ENCODE measurements at places on chromosomes 6 and 20.

- DNase-seq, result no peak
These were observed 20.8 kb downstream of the SLC24A3 start for GRCh38 chr20:19232997-19233794.

DNA sequence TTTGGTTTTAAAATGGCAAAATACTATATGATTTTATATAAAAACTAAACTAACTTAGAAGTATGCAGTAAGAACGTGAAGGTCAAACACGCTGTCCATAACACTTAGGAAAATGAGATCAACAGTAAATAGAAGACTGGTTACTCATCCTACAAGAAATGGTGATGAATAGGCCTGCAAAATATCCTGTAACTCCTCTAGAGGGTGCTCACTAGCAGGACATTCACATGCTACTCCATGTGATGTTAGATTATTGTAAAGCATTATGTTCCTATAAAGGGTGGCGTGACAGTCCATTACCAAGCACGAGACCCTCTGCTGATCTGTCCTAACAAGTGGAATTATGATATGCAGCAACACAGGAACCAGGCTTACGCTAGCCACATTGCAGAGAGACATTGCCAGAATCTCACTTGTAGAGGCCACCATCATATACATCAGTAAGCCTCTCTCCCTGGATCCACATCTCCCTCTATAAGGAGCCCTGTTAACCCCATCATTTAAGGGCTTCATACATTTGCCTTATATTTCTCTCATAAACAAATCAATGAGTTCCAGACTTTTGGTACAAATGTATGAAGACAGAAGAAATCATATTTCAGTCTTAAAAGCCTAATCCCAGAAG lies 18.0 kb upstream of the DEFB129 start:
- no peak for DNase-seq

- DNase-seq, result no peak
These were observed 802.9 kb downstream of the MAFB start for GRCh38 chr20:39885975-39886649.

- DNase-seq, result no peak
These were observed 19.3 kb upstream of the RIMS4 start for GRCh38 chr20:44829688-44830087.

DNA sequence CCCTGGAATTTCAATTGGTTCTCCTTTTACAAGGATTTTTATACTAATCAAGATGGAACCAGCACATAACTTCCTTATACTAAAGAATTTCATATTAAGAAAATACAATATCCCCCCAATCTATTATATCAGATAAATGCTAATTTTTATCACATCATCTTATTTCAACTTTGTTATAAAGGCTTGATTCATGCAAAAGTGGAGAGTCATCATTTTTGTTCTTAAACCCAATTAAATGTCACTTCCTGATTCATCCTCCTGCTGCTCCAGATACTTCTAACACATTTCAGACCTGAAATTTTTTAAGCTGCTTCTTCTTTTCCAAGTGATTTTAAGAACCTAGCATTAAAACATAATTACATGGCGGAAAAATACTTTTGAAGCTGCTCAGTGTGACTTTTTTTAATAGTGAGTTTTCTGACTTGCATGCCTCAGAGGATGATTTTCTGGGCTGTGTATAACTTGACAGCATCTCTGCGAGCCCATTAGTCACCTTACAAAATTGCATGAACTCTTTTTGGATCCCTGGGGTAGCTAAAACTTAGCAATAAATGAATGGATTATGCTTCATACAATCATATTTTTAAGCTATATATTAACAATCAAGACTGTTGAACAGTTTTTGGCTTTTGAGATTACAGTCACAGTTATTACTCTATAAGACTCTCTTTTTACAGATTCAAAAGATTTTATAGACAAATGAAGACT lies 134.1 kb downstream of the ELOVL4 start:
- no peak for DNase-seq

DNA sequence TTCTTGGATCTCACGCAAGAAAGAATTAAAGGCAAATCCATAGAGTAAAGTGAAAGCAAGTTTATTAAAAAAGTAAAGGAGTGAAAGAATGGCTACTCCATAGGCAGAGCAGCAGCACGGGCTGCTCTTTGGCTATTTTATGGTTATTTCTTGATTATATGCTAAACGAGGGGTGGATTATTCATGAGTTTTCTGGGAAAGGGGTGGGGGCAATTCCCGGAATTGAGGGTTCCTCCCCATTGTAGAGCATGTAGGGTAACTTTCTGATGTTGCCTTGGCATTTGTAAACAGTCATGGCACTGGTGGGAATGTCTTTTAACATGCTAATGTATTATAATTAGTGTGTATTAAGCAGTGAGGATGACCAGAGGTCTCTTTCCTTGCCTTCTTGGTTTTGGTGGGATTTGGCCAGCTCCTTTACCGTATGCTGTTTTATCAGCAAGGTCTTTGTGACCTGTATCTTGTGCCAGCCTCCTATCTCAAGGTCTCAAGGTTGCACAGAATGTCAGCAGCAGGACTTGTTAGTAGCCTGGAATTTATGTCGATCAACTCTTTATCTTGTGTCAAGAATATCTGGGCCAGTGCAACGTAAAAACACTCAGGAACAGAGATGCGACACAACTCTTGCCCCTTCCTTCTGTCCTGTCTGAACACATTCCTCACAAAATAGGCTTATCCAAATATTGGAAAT lies 931.4 kb downstream of the QKI start:
- no peak for DNase-seq

DNA sequence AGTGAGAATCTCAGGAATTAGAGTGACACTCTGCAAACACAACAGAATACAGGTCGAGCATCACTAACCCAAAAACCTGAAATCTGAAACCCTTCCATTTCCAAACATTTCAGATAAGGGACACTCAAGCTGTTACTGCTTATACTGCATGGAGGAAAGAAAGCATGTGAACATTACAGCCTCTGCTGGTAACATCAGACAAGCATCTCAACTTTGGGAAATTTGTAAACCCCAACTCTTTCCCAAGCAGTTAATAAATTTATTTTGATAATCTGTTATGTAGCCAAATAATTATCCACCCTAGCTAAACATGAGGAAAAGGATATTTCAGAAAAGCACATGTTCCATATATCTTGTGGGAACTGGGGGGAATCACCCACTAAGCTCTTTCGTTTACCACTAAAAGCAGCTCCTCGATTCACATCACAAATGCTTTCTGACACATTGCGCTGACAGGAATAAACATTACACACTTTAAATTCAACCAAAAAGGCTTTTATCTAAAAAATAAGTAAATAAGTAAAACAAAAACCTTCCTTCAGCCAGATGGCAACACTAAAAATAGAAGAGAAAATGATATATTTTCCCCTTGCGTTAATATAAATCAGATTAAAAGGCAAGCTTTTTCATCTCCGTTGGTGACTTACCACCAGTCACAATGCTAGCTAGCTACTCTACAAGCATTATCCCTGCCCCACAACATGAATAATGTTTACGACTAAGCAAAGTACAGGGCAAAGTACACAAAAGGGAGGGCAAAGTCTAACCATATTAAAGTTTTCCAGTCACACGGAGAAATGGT lies 120.8 kb downstream of the MAP7 start:
- no peak for DNase-seq

DNA sequence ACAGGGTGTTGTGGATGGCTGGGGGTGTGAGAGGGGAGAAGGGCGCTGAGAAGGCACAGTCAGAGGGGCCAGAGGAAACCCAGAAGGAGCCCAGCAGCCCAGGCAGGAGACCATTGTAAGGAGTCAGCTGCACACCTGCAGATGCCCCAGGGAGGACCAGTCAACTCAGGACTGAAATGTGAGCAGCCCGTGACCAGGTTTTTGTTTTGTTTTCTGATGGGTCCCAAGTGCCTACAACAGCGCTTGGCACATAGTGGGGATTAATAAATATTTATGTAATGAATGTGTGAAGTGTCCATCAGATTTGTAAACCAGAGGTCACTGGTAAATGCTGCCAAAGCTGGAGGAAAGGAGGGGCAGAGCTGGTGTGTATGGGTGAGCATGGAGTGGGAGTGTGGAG lies 30.2 kb downstream of the TRAM2 start:
- DNase-seq, result no peak

DNA sequence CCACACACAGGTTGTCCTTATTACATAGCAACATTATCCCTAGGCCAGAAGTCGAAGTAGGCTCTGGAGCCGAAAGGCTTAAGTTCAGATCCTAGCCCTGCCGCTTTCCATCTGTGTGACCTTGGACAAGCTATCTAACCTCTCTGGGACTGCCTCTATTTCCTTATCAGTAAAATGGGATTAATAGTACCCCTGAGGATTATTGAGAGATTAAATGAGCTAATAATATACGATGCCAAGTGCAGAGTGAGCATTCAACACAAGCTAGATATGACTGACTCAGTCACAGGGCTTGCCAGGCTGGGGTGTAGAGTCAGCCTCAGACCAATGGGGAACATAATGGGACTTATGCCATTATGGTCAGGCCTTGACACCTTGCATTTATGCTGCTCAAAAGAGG lies 8.9 kb upstream of the SPATA2 start:
- no peak for DNase-seq

- DNase-seq, result no peak
These were observed 146.1 kb downstream of the TFAP2A start for GRCh38 chr6:10268611-10269310.

DNA sequence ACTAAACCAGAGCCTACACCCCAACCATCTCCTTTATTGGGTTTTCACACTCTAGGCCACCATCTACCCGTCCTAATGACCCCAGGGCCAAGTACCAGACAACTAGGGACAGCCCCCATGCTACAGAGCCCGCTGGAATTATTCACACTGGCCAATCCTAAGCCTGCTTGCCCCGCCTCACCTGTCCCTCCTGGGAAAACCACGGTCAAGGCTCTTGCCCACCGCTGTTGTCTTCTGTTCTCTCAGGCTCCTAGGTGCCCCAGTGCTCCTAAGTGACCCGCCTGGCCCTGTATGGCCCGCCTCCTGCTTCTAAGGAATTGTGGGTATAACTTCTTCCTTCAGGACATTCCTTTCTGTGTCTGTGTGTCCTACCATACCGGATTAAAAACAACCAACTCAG lies 453.4 kb downstream of the CD83 start:
- DNase-seq, result no peak

- no peak for DNase-seq
These were observed 34.2 kb downstream of the PTPRA start for GRCh38 chr20:2907519-2907918.

- no peak for DNase-seq
These were observed 15.1 kb downstream of the PTPRA start for GRCh38 chr20:2888224-2888955.

DNA sequence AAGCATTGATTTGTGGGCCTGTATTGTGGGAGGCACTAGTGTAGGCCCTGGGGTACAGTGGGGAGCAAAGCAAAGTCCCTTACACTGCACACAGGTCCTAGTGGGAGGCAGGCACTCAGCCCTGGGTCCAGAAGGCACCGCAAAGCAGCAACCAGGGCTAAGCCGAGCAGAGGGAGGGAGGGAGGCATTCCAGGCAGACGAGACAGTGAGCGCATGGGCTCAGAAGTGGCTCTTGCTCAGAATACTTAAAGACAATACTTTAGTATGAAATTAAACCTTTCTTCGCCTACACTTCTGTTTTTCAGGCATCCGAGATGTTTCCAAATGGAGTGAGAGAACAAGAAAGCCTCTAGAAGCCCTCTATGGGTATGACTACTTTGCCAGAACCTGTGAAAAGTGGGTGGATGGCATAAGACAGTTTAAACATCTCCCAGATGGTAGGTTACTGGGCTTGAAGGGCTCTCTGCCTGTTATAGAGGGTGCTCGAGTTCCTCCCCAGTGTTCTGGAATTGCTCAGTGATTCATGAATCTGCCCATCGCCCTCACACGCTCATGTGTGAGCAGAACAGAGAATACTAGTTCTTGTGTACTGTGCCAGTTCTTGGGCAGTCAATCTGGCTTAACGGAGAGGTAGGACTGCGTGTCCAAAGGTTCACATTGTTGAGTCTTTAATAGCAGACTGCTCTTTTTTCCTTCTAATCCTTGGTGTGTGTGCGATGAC lies 18.7 kb downstream of the BPHL start:
- DNase-seq, result no peak

DNA sequence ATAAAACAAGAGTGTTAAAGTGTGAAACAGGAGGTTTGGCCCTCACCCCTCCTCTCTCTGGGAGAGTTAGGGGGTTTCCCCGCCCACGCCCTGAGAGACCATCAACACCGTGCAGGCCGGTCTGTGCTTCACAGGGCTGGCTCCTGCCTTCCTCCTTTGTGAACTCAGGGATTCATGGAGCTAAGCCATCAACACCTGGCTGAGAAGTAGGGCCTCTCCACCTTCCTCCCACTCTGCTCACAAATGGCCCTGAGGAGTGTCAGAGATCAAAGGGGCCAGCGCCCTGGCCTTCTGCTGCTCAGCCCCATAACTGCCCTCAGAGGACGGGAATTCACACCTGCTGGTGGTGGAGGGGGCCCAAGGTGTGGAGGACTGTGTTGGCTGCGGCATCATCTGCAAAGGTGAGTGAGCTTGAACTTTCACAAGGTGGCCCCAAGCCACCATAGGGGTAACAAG lies 88.6 kb downstream of the PSMB1 start:
- peak; percentile 34 for DNase-seq

DNA sequence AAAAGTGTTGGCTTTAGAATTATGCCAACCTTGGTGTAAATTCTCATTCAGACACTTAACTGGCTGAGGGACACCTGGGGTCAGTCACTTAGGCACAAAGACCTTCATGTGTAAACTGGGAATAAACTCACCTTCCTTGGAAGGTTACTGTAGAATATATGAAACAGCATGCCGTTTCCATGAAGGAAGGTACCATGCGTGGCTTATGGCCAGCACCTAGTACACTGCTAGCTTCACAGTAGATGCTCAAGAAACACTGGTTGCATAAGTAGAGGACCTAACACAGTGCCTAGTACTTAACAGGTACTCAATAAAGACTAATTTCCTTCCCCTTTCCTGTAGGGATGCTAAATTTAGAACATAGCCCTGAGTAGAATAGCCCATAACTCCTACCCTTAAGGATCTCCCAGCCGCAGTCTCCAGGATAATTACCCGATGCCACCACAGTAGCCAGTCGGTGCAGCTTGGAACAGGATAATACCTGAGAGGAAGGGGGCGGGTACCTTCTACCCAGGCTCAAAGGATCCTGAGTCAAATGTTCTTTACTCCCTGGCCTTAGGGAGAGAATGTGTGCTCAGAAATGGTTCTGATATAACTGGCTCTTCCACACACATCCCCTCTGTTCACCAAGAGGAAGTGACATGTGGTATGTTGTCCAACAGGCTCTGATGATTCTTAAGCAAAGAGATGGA lies 3.6 kb downstream of the BCL2L1 start:
- no peak for DNase-seq
